Stimulated activated CD4-positive, alpha-beta T cell treated with anti-CD3 and anti-CD28 coated beads, Interleukin-15, amount 100 ng/mL, for 1 hour (primary cell): ENCODE measurements at places on chromosomes 12 and 14.

DNA sequence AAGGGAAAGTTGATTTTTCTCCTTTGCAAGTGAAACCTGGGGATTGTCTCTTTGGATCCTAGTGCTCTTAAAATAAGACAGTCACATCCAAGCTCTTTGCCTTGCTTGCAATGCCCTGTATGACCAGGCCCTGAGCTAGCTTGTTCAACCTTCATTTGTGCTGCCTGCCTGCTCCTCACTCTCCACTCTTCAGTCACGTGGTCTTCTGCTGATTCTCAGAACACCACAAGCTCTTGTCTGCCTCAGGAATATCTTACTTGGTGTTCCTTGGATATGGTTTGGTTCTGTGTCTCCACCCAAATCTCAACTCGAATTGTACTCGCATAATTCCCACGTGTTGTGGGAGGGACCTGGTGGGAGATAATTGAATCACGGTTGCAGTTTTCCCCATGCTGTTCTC is 318.7 kb downstream of the RMST start:
- no peak for DNase-seq

DNA sequence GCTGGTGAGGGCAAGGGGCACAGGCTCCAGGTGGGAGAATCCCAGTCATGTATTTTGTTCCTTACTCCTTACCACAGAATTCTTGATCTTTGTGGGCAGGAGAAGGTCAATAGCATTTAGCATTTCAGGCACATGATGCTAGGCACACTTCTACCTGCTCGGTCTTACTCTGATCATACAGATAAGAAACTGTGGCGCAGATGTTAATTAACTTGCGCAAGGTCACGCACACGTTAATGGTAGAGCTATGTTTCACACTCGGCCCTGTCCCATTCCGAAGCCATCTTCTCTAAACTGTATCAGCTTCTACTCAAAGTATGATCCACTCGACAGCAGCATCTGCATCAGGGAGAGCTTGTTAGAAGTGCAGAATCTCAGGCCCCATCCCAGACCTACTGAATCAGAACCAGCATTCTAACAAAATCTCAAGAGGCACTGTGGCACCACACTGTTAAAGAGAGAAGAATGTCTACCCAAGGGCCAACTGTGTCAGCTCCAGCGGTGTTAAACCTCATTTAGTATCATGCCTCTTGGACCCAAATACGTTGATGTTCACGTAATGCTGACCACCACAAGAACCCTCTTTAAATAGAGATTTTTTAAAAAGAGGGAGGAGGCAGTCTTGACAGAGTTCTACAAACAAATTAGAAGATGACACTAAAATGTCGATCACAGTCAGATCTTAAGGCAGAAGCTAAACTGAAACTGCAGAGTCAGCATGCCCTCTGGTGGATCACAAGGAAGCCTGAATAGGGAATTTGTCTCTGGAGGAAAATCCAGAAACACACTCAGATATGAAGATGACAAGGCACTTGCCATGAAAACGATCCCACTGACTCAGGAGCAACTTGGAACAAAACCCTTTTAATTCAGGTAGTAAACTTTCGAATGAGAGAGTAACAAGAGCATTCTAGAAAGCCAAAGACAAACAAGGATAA is 7.3 kb downstream of the STXBP6 start:
- no peak for DNase-seq

DNA sequence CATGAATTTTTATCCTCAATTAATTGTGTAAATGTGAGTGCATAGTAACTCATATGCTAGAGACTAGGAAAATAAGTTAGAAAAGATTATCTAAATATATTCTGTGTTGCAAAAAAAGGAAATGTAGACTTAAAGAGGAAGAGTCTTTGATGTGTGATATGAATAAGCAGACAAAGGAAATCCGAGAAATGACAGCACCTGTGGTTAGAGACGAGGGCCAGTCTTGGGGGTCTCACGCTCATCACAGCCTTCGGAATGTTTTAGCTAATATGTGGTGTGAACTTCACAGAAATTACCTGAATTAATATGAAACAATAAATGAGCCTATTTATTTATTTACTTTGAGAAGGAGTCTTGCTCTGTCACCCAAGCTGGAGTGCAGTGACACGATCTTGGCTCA is 11.6 kb downstream of the ATP6V0A2 start:
- DNase-seq = no peak

DNA sequence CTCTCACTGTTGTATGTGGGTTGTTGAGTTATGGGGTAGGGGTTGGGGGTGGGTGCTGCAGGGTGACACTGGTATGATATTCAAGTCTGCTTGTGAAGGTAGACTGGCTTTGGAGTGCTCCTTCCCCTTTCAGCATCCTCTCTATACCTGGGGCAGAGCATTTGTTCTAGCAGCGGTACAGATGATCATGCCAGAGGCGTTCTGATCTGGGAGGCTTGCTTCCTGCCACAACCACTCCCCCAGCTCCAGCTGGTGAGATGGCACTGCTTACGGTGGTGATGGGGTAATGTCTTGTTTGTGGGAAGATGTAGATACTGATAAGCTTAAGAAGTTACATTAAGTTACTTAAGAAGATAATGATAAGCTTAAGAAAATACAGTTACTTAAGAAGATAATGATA is 131.8 kb downstream of the ERC1 start:
- DNase-seq = no peak

DNA sequence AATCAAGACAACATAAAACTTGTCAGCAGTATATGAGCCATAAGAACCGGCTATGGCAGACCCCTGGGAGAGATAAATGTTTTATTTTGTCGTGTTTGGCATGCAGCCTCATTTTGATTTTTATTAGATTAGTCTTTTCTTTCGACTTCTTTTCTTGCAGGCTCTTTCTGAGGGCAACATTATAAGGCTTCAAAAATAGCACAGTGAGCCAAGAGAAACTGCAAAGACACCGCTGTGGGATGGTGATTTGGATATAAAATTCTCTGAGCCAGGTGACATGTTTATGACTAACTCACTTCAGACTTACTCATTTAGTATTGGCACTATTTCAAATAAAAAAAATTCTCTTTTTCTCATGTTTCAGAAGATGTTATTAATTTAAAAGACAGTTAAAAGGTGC is 96.8 kb upstream of the PKP2 start:
- no peak for DNase-seq

- peak; percentile 61 for DNase-seq
These were observed 2.5 kb downstream of the NUAK1 start for GRCh38 chr12:106136263-106136662.

DNA sequence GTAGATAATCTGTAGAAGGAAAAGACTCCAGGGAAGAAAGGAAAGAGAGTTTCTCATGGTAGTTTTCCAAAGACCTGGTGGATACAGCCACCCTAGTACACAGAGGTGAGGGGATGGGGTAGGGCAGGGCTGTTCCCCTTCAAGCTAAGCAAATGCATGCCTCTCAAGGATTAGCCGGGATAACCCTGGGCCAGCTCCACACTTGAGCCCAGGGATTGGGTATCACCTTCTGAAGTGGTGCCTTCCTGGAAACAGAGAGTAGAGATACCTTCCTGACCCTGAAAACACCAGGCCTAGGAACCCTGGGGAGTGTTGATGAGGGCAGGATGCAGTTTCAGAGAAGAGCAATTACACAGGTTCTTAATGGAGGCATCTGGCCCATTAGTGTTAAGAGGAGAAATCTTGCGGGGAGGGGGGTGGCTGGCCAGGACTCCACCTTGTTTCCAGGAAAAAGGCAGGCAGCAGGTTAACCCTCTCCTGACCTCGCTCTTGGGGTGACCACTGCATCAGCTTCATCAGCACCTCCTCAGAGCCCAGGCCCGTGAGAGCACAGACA is 106.9 kb upstream of the TMEM233 start:
- DNase-seq = no peak

DNA sequence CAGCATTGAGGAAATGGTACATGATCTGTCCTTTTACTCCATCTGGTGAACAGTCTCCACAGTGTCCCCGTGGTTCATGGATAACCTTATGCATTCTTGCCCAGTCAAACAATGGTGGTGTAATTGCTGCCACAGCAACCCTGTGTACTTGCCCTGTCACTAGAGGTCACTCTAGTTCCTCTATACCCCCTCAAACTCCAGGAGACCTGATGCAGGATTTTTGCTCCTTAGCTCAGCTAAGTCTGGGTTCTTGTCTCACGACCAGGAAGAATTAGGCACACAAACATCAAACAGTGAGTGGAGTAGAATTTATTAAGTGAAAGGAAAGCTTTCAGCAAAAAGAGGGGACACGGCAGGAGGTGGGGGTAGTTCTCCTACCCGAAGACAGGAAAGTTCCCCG is 24.7 kb upstream of the EEA1 start:
- no peak for DNase-seq

- no peak for DNase-seq
These were observed 1731.5 kb upstream of the FLRT2 start for GRCh38 chr14:83798421-83798820.

- no peak for DNase-seq
These were observed 115.6 kb downstream of the CCER1 start for GRCh38 chr12:90839346-90839745.

- DNase-seq = no peak
These were observed 47.6 kb downstream of the KIF26A start for GRCh38 chr14:104185916-104186495.

GRCh38 chr14:80549141-80549540 is 337.8 kb upstream of the DIO2 start:
- no peak for DNase-seq

DNA sequence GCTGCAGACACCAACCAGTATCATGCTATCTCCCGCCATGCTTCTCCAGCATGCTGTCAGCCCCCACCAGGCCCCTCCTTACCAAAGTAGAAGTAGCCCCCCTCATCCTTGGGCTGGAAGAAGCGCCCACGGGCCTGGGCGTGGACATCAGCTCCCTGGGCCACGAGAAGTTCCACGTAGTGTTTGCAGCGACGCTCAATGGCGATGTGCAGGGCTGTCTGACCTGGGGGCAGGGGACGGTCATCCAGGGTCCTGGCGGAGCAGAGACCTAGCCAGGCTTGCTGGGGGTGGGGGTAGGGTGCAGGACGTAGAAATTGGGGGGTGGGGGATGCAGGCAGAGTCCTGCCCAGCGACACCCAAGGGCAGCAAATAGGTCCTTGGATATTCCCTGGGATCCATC is 32.7 kb downstream of the TRPV4 start:
- DNase-seq = no peak
